Activated naive CD8-positive, alpha-beta T cell treated with anti-CD3 and anti-CD28 coated beads, Interleukin-2, amount 10 ng/mL, durations not matched to agents 7 days and 5 days (primary cell): ENCODE measurements at places on chromosomes 11 and 22.
A peak's percentile ranks its signal among the peaks of the same experiment; 100 is the strongest.

- no peak for DNase-seq
These were observed 7.4 kb upstream of the PRR33 start for GRCh38 chr11:1899090-1899489.

DNA sequence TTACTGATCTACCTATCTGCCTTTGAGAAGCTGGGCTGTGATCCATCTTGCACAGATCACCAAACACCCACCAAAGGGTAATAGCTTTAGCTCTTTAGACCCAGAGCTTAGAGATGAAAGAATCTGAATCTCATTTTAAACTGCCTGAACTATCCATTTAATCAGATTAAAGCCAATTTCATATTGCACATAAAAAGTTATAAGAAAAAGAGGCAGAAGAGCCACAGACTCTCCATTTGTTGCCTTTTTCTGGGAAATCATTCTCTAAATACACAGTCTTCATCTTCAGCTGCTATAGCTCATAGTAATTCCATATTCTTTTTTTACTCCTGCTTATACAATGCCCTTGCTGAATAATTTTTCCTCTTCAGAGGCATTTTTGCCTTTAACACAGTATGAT is 271.2 kb downstream of the DLG2 start:
- no peak for DNase-seq

DNA sequence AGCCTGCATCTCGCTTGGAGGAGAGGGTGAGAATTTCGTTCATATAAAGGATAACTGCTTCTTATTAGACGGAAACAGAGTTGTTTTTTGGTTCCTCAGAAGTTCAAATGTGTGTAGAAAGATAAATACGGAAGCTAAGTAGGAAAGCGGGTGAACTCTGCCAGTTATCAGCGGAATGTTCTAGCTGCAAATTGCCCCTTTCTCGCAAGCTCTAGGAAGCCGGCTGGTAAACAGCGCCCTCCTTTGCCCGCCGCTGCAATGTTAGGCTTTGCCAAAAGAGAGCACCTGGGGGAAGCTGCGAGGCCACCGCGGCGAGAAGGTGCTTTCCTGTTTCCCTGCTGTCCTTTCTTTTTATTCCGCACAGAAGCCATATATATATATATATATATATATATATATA is 67.0 kb downstream of the IGLL5 start:
- DNase-seq: no peak

GRCh38 chr11:102783016-102783415 is 2.6 kb upstream of the MMP10 start:
- no peak for DNase-seq

DNA sequence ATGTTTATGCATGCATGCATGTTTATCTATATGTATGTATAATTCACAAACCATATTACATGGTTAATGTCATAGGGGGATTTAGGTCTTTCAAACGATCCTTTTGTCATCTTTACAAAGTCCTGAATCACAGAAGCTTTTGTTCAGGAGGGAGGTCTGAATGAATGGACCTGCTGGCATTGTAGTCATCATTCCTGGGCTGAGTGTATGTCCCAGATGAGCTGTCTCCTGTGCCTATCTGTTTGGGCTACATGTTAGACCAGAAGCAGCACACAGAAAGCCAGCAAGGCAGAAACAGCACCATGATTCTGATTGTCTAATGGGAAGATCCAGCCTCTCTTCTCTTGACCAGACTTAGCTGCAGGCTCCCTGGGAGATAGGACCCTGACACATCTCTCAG is 69.5 kb downstream of the ADM start:
- DNase-seq: no peak

DNA sequence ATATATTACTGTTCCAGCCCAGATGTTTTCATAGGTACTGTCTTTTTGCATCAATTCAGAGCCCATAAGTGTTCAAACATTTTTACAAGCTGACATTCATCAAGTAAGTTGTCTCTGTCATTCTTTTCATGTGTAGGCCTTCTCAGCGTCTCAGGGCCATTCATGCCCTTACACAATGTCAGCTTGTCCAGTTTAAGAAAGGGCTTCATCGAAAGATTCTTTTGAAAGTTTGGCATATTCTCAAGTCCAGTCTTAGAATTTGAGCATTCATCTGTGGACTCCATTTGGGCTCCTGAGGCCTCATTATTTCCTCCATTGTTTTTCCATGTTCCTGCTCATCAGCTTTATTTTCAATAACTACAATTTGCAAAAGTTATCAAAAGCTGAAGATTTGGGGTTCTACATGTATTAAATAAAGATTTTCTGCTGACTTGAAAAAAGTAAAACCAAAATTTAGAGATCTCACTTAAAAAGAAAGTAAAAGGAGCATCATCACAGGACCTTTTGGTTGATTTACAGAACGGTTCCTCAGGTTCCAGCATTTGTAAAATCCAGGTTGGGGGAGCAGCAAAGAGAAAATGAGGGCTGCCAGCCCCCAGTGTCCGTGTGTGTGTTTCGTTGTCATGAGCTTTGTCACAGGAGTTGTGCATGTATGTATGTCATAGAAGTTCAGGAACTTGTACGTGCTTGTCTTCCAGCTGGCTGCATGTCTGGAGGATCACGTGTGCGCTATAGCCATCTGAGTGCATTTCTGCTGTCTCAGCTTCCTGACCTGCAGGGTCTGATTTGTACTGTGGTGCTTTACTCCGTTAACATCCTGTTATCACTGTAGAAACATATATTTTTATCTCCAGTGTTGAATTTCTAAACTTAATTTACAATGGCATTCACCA is 15.6 kb downstream of the MOV10L1 start:
- peak; percentile 55 for DNase-seq

- no peak for DNase-seq
These were observed 2.6 kb downstream of the TH start for GRCh38 chr11:2169005-2169378.

DNA sequence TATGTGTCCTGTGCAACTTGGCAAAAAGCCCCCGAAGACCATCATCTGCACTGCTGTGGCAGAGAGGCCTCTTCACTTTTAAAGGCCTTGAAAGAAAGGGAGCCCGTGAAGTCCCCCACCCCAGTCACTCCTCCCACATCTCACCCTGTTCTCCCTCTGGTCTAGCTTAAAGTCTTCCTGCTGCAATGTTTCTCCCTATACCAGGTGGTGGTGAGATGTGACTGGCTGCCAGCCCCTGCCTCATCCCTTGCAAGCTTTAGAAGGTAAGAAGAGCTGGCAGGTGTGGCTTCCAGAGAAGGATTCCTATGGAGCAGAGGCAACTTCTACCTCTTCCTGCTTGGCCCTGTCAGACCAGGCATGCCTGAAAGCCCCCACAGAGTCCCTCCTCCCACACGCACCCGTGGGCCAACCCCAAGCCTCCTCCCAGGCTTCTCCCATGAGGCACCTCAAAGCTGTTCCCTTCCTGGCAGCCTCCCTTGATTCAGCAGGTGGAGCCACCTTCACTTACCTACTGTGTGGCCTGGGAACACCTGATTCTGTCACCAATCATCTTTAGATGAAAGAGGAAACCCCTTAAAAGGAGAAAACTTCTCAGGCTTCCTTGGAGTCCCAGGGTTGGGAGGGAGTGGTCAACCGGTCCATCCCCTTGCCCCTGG is 4.0 kb upstream of the TRIM29 start:
- DNase-seq: no peak

DNA sequence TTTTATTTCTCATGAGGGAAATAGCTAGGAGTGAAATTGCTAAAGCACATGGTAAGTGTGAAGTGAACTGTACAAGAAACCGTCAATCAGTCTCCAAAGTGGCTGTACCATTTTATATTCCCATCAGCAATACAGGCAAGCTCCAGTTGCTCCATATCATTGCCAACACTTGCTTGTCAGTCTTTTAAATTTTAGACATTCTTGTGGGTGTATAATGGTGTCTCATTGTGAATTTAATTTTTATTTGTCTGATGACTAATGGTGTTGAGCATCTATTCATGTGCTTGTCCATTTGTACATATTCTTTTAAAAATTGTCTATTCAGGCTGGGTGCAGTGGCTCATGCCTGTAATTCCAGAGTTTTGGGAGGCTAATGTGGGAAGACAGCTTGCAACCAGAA is 34.1 kb upstream of the SMCO4 start:
- no peak for DNase-seq

DNA sequence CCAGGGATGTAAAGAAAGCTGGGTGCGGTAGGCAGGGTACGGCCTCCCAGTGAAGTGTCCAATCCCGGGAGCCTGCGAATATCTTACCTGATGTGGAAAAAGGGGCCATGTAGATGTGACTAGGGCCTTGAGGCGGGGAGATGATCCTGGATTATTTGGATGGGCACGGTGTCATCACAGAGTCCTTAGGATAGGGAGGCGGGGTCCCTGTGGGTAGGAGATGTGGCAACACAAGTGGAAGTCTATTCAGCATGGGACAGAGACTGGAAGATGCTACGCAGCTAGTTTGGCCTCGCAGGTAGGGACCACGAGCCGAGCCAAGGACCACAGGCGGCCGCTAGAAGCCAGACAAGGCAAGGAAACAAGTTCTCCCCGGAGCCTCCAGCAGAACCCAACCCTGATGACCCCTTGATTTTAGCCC is 46.4 kb upstream of the SHANK2 start:
- DNase-seq: no peak

GRCh38 chr11:73203790-73204189 is 14.3 kb upstream of the P2RY2 start:
- no peak for DNase-seq

DNA sequence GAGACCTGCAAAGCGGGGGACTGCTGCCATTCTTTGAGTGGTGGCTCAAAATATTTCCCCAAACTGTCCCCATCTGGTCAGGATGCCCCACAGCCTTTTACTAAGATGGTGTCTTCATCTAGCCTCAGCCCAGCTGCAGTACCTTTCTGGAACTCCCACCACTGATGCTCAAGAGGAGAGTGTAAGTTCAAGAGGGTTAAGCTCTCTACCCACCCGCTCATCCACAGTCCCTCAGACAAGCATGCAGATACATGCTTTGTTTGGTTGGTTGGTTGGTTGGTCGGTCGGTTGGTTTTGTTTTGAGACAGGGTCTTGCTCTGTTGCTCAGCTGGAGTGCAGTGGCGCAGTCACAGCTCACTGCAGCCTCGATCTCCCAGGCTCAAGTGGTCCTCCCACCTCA is 14.5 kb upstream of the CAVIN3 start:
- DNase-seq: no peak

GRCh38 chr22:50080077-50080465 is 5.2 kb downstream of the MLC1 start:
- DNase-seq: no peak
